ENCODE measurements at places on chromosomes 7 and 10.

DNA sequence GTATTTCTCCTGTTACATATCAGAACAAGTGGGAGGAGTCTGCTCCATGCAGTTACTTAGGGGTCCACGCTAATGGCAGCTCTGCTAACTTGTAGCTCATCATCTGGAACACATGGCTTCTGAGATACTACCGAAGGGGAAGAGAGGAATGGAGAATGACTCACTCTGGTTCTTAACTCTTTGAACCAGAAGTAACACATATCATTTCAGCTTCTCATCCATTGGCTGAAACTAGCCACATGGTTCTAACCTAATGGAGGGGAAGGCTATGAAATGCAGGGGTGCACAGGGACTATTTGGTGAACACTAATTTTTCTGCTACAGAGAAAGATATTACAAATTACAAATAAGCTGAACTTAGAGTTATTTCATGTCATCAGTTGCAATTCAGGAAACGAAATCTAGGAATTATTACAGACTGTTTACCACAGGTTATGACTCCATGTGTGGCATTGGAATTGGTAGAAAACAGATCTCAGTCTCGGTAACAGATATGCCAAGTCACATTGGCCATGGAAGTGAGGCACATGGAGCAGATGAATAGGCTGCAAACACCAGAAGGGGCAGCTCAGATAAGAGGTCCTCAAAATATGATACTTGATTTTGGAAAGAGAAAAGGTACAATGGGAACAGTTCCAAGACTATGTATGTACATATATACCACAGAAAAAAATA is 9.4 kb upstream of the KAT6B start:
- DNase-seq, result peak; percentile 49

GRCh38 chr10:109616359-109616980 is 306.8 kb downstream of the XPNPEP1 start:
- DNase-seq, result no peak

DNA sequence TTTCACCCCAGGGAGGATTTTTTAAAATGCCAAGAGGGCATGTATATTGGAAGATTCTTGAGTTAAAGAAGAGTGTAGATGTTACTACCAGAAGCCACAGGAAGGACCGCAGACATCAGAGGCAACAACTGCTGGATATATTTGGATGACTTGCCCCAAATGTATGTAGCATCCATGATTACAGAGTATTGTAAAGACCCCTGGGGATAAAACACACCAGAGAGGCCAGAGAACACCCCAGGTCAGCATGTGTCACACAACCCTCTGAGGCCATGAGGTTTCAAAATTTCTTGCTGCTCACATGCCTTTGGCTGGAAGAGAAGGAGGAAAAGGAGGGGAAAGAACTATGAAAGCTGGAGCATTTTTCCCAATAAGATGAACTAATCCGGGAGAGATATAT is 108.0 kb upstream of the LSM8 start:
- no peak for DNase-seq

GRCh38 chr7:1715671-1716074 is 45.6 kb downstream of the ELFN1 start:
- no peak for DNase-seq

GRCh38 chr10:49761201-49761788 is 828 bp downstream of the OGDHL start:
- no peak for DNase-seq

DNA sequence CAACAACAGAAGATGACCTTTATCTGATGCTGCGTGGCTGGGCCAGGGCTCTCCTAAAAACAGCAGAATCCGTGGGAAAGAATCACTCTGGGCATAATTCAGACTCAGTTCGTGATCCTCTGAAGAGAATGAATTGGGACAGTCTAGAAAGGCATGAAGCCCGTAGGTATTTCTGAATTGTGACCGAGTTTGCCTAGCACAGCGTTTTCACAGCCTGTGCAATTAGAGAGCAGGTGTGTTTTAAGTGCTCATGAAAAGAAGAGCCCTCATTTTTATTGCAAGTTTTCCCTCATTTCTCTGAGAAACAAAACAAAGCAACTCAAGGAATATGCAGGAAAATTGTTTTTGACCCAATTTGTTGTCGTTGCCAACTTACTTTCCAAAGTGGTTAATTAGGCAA is 366.2 kb downstream of the WDR11 start:
- DNase-seq, result no peak
